ENCODE measurements at places on chromosomes 5 and 9.

GRCh38 chr9:4762886-4763541, 22.0 kb upstream of the AK3 start:
- peak; percentile 70 for DNase-seq

DNA sequence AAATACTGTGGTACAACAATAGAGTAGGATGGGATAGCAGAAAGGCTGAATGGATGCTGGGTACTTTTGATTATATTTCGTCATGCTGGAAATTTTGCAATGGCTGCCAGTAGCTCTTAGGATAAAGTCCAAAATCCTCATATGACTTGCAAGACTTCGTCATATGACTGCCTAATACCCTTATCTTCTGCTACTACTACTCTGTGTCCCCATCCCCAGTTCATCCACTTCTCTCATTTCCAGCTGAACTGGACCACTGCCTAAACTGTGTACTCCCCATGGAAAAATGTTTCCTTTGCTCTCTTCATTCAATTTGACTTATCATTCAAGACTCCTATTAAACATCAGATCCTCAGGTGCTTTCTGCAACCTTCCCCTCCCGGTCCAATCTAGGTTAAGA, 212.9 kb downstream of the BRINP1 start:
- no peak for DNase-seq

DNA sequence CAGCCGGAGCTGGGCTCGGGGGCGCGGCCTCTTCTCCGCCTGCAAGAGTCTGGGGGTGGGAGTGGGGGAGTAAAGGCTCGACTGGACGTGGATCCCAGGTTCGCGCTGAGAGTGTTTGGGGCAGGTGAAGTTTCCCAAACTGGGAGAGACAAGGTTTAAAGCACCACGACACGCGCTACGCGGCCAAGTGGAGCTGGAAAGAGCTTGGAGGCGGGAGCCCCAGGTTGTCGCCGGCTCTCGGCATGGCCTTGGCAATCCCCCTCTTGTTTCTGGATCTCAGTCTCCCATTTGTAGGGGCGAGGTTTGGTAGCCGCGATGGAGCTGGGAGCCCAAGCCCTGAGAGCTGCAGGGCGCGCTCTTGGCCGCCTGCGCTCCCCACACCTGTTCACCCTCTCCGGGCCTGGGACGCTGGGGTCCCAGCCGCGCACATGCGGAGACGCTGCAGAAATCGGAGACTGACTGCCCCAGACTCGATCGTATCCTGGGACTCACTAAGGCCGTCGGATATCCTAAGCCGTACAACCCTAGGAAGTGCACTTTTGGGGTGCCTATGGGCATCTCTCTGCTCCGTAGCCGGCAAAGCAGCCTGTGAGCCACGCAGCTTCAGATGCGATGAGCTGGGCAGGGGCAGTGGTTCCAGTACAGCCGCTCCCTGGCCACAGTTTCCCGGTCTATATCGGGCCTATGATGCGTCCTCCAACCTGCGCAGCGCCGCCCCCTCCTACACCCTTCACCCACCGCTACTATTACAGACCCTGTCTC, 937 bp downstream of the TMOD1 start:
- DNase-seq = no peak

DNA sequence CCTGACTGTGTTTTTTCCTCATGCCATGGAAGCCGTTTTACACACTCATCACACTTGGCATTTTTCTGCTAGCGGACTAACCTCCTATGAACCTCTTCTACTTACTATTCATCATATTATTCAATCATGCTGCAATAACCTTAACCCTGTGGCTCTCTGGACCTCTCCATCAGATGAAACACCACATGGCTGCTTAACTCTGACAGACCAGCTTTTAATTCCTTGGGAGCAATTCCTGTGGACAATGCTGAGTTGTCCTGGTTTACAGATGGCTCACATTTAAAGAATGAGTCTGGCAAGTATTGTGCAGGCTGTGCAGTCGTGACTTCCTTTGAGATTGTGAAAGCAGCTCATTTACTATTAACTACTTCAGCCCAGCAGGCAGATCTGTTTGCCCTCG, 9.0 kb downstream of the OR1J1 start:
- DNase-seq = no peak

GRCh38 chr5:72511774-72512592, 4.8 kb upstream of the ZNF366 start:
- DNase-seq = no peak

DNA sequence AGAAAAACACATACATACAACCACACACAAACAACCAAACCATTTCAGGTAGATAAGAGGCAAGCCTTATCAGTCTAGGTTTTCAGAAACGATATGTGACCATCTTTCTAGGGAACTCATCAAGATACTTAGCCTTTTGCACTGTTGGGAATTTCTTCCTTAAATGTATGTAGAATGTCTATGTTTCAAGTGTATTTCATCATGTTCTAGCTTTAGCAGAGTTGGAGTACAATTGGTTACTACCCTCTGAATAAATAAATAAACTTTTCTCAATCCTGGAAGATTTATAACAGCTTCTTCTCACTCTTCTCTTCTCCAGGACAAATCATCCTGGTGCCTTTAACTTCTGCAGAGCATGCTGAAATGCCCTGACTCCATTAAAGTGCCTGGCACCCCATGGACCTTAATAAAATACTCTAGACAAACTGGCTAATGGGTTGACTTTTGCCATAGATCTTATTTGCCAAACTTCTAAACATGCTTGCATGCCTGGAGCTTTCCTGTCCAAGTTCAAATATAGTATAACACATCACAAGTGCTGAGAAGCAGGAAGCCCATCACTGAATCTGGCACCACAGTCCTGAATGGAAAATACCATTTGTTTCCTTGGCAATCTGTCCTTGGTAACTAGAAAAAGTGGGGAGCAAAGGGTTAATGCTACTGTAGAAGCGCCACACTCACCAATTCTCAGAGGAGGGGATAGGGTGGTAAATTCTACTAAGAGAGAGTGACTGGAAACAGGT, 33.1 kb upstream of the ZNF462 start:
- no peak for DNase-seq

GRCh38 chr9:32906213-32906612, 95.2 kb downstream of the APTX start:
- no peak for DNase-seq

GRCh38 chr5:181207214-181207959, 2.4 kb upstream of the TRIM7 start:
- peak; percentile 90 for DNase-seq

GRCh38 chr5:155826611-155827507, 500.1 kb upstream of the SGCD start:
- DNase-seq = no peak

DNA sequence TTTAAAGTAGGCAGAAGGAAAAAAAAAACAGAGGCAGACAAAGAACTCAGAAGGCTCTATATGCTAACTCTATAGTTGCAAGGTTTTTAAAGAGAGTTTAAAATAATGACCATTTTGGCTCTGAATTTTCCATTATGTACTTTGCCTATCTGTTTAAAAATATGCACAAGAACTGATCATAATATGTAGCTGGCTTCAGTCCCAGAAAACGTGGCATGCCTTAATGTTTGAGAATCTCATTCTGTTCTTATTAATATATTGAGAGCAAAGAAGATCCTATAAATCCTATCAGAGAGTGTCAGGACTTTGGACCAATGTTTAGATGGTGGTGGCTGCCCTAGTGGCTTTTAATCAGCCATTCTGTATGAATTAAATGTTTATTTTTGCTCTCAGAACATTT, 121.5 kb downstream of the JMY start:
- no peak for DNase-seq

- DNase-seq = peak; percentile 84
These were observed 935 bp upstream of the ZNF367 start for GRCh38 chr9:96418920-96419690.

DNA sequence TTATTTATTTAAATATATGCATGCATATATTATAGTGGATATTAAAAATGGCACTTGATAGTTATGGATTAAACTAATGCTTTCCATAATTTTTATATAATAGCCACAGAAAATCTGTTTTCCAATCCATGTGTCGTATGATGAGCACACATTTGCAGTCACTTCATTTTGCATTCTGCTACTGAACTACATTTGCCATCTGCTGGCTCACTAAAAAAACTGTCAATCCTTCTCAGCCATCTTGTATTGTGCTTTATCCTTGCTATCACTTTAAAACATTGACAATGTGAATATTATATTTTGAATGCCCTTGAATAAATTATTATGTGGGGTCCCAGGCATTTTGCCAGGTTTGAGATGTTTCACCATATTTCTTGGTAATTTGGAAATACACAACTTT, 586.6 kb downstream of the DNAH5 start:
- DNase-seq = no peak

- no peak for DNase-seq
These were observed 59.8 kb upstream of the RFX3 start for GRCh38 chr9:3585606-3586005.

DNA sequence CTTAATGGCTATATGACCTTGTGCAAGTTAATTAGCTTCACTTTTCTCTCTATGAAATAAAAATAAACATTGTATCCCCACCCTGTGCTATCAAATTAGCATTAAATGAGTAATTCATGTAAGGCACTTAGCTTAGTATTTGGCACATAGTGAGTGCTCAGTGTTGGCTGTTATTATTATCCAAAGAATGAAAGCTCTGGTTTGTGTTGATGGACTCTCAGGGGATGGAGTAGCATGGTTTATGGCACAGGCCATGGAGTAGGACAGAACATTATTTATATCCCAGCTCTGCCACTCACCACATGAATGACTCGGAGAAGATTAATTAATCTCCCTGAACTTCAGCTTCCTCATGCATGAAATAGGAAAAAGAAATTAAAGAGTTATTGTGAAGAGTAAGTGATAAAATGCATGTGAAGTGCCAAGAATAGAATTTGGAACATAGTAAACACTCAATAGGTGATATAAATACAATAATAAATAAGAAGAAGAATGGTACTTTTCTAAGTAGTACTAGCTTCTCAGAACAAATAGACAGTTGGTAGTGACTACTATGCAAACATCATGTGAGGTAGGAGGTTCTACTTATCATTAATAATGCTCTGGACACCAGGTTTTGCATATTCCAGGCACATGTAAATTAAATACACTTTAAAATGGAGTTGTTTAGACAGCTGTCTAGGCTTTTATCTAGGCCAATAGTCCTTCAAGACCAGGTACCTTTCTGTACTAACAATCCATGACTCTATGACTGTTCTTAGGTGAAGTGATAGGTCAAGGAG, 146.4 kb downstream of the GRIA1 start:
- no peak for DNase-seq

- no peak for DNase-seq
These were observed 213.3 kb downstream of the CDK5RAP2 start for GRCh38 chr9:120366644-120367019.

GRCh38 chr9:134355561-134356279, 29.5 kb downstream of the RXRA start:
- no peak for DNase-seq

GRCh38 chr5:16932401-16932800, 3.7 kb downstream of the MYO10 start:
- no peak for DNase-seq

DNA sequence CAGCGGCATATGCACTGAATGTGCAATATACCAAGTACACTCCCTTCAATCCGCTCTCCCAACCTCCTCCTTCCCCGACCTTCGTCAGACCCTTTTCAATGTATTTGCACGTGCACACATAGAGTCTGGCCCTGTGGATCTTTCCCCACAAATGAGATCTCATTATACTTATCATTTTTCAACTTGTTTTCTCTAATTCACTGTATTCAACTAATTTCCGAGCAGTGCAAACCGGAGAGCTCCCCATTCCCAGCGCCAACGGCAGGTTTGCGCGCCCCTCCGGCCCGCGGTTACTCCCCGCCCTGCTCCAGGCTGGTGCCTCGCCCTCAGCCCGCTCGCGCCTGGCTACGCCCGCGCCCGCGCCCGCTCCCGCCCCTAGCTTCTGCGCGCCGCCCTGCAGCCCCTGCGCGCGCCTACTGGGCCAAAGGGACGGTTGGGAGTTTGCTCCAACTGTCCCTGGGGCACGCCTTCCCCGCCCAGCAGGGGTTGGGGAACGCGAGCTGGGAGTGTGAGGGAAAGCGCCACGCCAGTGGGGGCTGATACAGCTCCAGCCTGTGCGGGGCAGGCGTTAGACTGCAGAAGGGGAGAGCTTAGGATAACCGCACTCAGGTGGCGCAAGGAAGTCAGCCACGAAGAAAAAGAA, 3.3 kb upstream of the CDC20B start:
- no peak for DNase-seq

- DNase-seq = no peak
These were observed 30.8 kb downstream of the GLRX start for GRCh38 chr5:95791751-95792150.

- DNase-seq = no peak
These were observed 72.3 kb upstream of the PRLR start for GRCh38 chr5:35302544-35302943.

DNA sequence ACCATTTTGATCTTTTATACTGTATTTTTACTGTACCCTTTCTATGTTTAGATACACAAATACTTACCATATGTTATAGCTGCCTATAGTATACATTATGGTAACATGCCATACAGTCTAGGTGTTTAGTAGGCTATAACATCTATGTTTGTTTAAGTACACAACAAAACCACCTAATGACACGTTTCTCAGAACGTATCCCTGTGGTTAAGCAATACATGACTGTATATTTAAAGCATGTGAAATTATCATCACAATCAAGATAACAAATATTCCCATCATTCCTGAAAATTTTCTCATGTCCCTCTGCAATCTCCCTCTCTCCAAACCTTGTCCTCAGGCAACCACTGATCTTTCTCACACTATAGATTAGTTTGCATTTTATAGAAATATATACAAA, 66.4 kb upstream of the SUSD1 start:
- DNase-seq = no peak

DNA sequence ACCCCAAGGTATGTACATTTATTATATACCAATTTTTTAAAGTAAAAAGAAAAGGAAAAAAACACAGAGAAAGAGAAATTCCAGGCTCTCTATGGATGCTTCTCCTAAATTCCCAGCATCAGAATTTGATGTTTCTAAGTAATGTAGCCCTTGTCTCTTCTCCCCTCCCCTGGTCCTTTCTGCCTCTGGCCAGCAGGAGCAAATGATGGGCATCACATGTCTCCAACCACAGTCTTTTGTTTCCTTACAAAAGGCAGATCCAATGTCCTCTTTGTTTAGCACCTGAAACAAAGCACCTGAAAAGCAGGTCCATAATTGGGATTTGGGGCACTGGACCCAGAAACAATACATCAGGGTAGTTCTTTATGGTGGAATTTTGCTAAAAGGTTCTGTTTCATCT, 50.4 kb upstream of the APC start:
- DNase-seq = no peak

DNA sequence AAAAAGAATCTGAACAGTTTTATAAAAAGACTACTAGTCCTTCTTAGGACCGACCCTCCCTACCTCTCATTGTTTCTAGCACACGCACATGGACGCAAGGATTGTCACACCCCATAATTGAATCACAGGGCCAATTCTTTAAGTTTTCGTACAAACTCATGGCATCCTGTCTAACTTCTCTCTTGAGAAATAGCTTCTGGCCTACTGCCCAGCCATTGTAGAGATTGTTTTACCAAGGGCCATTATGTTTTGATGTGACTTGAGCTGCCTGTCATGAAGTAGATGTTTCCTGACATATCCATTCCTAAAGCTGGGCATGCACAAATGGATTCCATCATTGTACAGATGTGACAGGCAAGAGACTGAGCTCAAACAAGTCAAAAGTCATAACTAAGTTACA, 1672.1 kb upstream of the C9orf72 start:
- DNase-seq = no peak
